ENCODE measurements at places on chromosomes 4 and X.

GRCh38 chr4:3145234-3145924, 70.9 kb downstream of the HTT start:
- no peak for DNase-seq

GRCh38 chr4:56733352-56733751, 52.3 kb upstream of the HOPX start:
- no peak for DNase-seq

GRCh38 chr4:74724979-74725378, 69.3 kb downstream of the BTC start:
- DNase-seq = no peak

DNA sequence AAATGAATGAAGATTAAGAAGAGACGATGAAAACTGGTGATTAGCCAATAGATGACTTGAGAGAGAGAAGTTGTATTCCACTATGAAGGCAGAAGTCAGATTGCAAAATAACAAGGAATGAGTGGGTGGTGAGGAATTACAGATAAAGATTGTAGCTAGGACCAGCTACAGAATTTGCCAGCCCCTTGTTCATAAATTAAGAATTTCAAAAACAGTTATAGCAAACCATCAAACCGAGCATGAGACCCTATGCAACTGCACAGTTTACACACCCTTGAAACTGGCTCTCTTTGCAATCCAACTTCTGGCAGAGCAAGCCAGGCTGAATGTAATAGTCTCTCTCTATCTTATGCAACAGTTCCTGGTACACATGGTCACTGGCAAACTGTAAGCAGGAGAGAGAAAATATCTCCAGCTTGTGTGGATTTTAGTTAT, 35.2 kb downstream of the STAP1 start:
- no peak for DNase-seq

- no peak for DNase-seq
Measured at GRCh38 chr4:80081566-80081965, 8.5 kb upstream of the ANTXR2 start.

- no peak for DNase-seq
Measured at GRCh38 chr4:174523025-174523693, 871 bp upstream of the HPGD start.

- no peak for DNase-seq
Measured at GRCh38 chr4:38497121-38497520, 166.9 kb upstream of the KLF3 start.

GRCh38 chr4:188061083-188061482, 48.3 kb downstream of the TRIML2 start:
- DNase-seq = no peak

GRCh38 chrX:85503258-85504158, 124.0 kb upstream of the POF1B start:
- DNase-seq = no peak

GRCh38 chr4:38141808-38142500, 181.8 kb downstream of the PTTG2 start:
- DNase-seq = no peak

All from right renal cortex interstitium (tissue), 3 donors.